ENCODE measurements at places on chromosomes 3 and 15. TPM values are rescaled to one million over a fixed set of nuclear protein-coding genes. Genes with fewer than 3 reads are reported as not detected.

The VGLL3 gene
- 1.2 TPM for total RNA-seq

GRCh38 chr3:65995515-65995914 is 43.2 kb downstream of the MAGI1 start:
- DNase-seq, result no peak

GRCh38 chr15:77824361-77825251 is 191.9 kb upstream of the LINGO1 start:
- DNase-seq, result no peak

GRCh38 chr3:8607234-8608040 is 37.2 kb downstream of the SSUH2 start:
- no peak for DNase-seq

The GOLGA6L7 gene
- total RNA-seq, result not detected

DNA sequence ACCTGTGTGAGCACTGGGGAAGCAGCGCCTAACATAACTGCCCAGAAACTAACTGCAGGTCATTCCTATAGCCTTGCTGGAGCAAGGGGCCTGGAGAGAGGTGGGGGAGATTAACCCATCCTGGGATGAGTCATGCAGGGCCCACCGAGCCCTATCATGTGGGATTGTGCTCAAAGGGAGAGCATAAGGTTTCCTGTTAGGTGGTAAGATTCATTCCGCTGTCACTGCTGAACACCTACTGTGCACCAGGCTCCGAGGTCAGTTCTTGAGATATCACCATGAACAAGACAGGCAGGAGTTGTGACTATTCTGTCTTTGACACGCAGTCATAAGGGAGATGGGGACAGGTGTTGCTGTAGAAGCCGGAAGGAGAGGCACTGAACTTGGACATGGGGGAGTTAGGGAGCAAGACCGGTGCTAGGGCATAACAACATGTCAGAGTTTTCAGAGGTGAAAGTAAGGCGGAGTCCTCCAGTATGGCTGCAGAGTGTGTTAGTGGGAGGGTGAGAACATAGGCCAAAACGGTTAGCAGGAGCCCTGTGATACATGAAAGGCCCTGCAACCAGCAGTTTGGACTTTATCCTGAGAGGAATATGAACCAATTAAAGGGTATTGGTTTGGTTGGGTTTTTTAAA is 2.4 kb downstream of the SLC25A38 start:
- no peak for DNase-seq

GRCh38 chr3:177611752-177612334 is 414.6 kb upstream of the TBL1XR1 start:
- no peak for DNase-seq

The OR5K2 gene
- not detected for total RNA-seq

DNA sequence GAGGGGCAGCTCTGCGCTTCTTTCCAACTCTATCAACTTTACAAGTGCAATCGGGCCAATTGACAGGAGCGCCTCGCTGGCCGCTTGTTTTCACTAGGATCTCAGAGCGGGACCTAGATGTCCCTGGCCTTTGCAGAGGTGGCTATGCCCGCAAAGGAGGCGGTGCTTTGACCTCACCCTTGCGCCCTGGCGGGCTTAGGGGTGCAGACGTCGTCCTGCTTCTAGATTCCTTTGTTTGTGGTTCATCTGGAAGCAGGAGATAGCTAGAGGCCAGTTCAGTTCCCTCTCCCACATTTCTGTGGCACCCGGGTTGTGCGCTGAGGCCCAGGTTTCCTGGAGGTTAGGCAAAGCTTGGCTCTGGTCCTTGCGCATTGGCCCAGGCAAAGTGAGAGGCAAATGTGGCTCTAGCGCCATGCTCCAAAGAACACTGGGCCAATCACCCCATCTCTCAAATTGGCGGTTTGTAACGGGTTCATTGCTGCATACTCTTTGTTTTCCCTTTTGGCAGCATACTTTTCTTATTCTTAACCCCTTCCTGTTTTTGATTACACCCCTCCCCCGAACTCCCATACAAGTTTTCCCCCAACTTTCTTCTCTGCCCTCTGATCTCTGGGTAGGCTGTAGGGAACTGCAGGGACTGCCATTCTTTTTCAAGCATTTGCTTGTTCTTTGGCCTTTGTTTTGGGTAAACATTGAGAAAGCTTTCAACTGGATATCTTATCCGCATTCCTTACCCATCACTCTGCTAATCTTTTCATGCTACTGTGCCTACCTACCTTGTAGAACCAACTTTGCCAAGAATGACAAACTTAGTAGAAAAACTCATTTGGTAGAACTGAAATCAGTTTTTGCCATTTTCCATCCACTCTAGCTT is 1.4 kb downstream of the PPM1L start:
- no peak for DNase-seq

DNA sequence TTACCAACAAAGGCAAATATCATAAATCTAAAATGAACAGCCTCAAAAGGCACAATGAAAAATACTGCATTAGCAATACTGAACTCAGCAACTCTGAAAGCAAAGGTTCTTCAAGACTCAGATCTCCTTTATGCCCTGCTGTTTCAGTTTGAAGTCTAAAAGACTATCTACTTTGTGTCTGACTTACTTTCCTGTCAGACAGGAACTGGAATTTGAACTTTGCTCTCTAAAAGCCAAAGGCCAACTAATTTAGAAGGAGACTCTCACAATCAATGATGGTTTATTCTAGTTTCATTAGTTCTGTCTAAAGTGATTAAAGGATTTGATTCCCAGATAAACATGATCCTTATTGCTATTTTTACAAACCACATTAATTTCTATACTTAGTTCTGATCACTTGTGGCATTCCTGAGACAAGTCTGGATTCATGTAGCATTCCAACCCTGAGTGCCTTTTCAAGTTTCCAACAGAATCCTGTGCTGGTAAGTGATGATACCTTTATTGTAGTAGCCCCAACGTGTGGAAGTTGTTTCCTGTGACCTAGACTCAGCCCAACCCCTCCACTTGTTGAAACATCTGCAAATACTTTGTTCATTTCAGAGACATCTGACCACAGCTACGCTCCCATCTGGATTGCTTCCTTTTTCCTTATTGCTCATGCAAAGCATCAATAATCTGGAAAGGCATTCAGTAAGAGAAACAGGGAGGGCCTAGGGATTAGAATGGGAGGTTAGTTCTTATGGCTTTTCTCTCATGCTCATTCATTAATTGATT is 14.9 kb upstream of the LEKR1 start:
- DNase-seq, result no peak

GRCh38 chr3:4627651-4628375 is 134.7 kb downstream of the ITPR1 start:
- DNase-seq, result no peak

DNA sequence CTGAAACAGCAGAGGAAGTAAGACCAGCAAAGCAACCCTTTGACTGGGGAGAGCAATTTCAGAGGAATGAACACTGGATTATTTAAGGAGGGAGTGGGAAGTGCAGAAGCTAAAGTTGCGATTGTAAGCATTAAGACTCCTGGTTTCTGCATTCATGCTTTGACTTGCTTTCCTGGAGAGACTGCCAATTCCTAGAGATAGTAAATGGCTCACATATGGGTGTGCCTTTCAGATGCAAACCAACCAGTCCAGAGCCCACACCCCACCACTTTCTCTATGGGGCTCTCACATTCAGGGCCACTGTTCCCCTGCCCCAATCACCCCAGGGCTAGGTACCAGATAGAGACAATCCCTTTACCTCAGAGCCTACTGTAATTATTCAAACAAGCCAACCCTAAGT is 200.9 kb upstream of the EIF1B start:
- no peak for DNase-seq

The DNAH12 gene
- 0.82 TPM for total RNA-seq

The SLC22A14 gene
- total RNA-seq, result under 0.01 TPM

The FOXB1 gene
- not detected for total RNA-seq

Measured in frontal cortex (tissue), 4 donors.